ENCODE measurements at places on chromosomes 11 and 22.
A peak's percentile ranks its signal among the peaks of the same experiment; 100 is the strongest.

DNA sequence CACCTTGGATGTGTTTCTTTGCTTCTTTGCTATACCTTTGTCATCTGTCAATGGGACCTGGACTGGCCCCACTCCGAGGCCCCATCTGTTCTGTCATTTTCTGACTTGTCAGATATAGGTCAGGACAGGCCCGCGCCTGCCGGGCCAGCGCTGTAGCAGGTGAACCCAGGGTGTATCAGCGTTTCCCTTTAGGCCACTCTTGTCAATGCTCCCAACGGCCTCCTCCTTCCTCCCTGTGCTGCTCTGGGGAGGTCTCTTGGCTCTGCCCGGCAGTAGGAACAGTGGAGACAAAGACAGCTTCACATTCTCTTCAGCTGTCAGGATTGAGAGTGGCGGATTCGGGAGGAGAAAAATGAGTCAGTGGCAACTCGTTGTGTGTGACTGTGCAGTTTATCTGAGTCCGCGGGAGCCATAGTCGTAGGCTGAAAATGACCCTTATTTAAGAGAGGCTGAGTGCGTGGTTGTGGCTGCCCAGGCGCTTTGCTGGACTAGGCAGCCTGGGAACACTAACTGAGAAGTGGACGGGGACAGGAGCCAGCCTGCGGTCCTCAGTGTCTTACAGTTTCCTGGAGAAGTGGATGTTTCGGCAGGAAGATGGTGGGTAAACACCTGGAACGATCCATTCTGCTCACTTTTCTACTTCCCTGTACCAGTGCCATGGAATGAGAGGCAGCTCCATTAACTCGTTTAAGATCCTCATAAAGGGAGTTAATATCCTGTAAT is 102.3 kb downstream of the PRR5L start:
- DNase-seq = no peak

DNA sequence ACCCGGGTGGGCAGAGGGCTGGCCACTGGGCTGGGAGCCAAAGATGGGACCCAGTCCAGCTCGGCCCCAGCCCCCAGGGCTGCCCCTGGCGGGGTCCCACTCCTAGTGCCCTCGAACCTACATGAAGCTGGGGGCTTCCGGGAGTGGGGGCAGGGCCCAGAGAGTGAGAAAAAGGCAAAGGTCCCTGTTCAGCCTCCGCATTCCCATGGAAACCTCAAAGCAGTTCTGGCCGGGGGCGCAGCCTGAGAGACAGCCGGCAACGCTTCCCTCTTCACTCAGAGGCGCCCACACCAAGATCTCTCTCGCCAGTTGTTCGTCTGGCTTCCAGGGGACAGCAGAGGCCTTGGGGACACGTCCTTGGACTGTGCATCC is 22.4 kb upstream of the ARHGAP8 start:
- no peak for DNase-seq

DNA sequence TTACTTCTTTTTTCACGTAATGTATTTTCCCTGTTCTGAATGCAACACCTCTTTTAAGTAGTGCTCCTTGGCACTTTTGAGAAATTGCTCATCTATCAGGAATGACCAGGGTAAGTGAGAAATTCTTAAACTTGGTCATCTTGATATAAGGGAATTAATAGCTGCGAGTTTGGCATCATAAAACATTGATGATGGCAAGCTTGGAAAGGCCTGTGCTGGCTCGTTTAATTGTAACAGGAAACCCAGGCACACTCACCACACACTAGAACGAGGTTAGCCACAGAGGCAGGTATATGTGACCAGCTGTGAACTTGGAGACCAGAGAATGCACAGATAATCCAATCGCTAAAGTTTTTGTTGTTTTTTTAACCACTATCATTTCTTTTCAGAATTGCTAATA is 24.3 kb downstream of the FAM118A start:
- no peak for DNase-seq

DNA sequence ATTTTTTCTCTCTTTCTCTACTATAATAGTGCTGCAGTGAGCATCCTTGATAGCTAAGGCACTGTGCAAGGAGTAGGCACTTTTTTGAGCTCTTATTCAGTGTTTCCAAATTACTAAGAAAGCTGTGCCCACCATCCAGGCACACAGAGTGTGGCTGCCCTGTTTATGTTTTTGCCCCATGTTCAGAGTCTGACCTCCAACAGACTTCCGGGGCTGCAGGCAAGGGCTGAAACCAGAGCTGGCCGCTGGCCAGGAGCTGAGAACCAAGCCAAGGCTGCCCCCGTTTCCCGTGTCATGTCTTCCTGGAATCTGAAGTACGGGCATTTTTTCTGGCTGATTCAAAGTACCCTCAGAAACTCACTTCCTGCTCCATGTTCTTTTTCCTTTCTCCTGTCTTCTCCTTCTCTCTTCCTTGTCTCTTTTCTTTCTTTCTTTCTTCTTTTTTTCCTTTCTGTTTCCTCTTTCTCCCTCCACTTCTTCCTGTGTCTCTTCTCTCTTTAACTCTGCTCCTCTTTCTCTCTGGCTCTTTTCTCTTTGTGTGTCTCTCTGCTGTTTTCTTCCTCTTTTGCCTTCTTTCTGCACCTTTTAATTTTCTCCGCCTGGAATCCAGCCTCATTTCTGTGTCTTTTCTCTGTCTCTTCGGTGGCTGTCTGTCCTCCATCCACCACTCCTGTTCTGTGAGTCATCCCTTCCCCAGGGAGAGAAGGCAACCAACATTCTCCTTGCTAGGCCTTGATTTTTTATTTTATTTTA is 17.0 kb upstream of the KCTD14 start:
- DNase-seq = no peak

GRCh38 chr11:92929246-92929645 is 40.2 kb upstream of the MTNR1B start:
- DNase-seq = no peak

- no peak for DNase-seq
Observed at GRCh38 chr11:106389101-106389500, 311.6 kb downstream of the AASDHPPT start.

- peak; percentile 63 for DNase-seq
Observed at GRCh38 chr11:124892750-124893454, 4.8 kb downstream of the ROBO4 start.

DNA sequence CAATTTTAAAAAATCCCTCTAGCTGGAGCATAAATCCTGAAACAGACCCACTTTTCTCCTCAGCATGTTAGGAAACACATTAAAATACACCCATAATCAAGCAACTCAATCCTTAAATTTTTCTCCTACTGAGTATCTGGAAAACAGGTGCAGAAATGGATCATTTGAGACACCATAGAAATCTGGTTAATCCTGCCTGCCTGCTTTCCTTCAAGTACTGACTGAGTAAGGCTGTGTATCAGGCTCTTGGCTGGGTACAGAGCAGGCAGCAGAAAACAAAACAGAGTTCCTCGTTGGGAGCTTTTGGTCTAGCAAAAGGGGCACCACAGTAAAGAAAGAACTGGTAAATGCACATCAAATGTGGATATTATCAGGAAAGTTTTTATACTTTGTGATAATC is 1.9 kb downstream of the KCNQ1OT1 start:
- DNase-seq = no peak

GRCh38 chr22:29987137-29987536 is 93.1 kb upstream of the HORMAD2 start:
- no peak for DNase-seq

- DNase-seq = no peak
Observed at GRCh38 chr11:69335781-69336405, 41.9 kb downstream of the MYEOV start.

DNA sequence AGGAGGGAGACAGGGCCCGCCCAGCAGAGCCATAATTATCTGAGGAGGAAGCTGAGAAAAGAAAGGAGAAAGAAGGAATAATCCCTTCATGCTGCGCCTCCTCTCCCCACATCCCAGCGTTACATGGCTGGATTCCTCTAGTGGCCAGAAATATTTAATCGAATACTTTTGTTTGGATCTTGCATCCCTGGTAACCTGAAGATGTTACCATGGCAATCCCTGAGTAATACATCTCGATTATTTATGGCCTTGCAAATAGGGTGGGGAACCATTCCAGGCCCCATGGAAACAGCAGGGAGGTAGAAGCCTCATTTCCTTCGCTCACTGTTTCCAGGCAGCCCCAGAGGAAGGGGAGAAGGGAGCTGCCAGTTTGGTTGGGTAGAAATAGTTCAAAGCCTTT is 357.7 kb downstream of the BUD13 start:
- DNase-seq = no peak

GRCh38 chr11:122317305-122317704 is 201.3 kb upstream of the BLID start:
- DNase-seq = no peak

DNA sequence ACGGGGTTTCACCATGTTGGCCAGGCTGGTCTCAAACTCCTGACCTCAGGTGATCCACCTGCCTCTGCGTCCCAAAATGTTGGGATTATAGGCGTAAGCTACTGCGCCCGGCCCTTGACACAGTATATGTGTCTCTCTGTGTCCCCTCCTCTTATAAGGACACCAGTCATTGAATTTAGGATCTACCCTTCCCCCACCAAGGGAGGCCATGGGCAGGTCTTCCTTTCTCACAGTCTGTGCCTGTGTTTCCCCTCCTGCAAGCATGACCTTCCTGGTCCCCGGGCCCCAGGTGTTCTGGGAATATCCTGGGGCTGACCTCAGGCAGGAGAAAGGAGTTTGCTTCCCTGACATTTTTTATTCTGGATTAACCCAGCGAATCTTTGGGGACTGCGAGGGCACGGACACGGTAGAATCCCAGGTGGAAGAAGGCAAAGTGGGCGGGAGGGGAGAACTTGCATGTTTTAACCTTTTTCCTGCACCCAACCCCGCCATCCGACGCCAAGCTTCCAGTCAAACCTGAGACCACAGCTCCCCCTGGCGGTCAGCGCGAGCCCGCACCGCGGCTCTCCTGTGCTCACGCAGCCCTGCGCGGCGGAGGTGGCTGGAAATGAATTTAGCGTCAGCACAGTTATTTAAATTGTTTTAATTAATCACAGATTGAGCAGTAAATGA is 42.1 kb upstream of the ISX start:
- no peak for DNase-seq

DNA sequence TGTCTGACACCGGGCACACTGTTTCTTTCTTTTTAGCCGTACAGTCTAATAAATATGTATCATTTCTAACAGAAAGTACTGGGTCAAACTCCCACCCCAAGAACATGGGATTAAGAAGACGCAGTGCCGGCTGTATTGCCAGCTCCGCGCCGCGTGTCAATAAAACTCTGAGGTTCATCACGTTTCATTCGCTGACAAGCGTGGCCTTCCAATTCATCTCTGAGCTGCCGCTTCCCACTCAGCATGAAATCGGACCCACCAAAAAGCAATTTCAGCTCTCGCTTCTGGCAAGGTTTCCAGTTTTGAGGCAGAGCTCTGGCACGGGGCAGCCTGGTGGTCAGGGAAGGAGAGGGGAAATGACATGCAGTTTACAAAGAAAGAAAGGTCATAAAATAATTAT is 819.8 kb downstream of the OPCML start:
- no peak for DNase-seq

GRCh38 chr11:3036419-3036818 is 20.8 kb downstream of the CARS1 start:
- DNase-seq = no peak

Data from bone marrow (tissue), 2 donors.